Adrenal gland (tissue), 19 donors: ENCODE measurements at places on chromosomes 7 and 10. TPM values are rescaled to one million over a fixed set of nuclear protein-coding genes. Genes with fewer than 3 reads are reported as not detected.

GRCh38 chr10:128855618-128856428, 611.2 kb upstream of the MGMT start:
- H3K4me1 ChIP-seq, result peaks cover 7% of the 10 kb centered on the region
- no peaks in the 10 kb centered on the region for H3K36me3 ChIP-seq
- no peak overlapping the region for H3K27ac ChIP-seq
- no peak for DNase-seq

The GRB10 gene
- 63.9 TPM for total RNA-seq

GRCh38 chr10:79293841-79294581, 53.3 kb upstream of the PPIF start:
- no peaks in the 10 kb centered on the region for H3K27me3 ChIP-seq
- H3K4me3 ChIP-seq, result no peak overlapping the region
- peaks cover 5% of the 10 kb centered on the region for H3K4me1 ChIP-seq
- H3K27ac ChIP-seq, result no peak overlapping the region

DNA sequence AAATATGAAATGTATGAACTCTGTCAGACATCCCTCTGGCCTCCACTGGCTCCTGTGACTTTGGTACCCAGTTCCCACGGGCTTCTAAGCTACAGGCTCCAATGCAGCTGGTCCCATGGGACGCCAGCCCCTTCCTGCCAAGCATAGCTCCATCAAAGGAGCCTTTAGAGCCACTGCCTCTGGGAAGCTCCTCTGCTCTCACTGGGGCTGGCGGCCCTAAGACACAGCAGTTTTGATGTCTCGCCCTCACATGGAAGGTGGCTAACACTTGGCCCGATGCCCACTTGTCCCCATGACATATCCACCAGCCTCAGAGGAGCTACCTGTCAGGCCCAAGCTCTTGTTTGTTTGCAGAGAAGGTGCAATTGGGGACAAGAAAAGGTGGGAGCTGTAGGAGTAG, 453.7 kb upstream of the LRRN3 start:
- H3K4me1 ChIP-seq, result no peaks in the 10 kb centered on the region
- H3K27me3 ChIP-seq, result no peaks in the 10 kb centered on the region
- no peak overlapping the region for H3K4me3 ChIP-seq

DNA sequence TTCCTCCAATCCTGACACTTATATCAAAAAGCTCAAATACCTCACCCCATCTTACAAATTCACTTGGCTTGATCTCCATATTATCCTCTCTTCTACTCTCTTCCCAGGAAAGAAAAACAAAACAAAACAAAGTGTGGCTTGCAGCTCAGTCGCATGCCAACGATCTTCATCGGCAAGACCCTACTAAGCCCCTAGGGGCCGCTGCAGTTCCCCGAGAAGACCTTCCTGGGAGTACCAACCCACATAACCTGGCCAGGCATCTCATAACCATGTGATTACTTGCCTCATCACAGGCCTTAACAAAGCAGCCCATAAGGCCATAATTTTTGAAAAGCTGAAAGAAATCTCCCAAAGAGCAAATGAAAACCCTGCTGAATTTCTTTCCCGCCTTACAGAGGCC, 103.7 kb downstream of the ZNF92 start:
- H3K27ac ChIP-seq, result no peak overlapping the region
- no peaks in the 10 kb centered on the region for H3K36me3 ChIP-seq
- H3K4me3 ChIP-seq, result no peak overlapping the region
- no peaks in the 10 kb centered on the region for H3K4me1 ChIP-seq
